ENCODE measurements at places on chromosomes 11 and 22.

DNA sequence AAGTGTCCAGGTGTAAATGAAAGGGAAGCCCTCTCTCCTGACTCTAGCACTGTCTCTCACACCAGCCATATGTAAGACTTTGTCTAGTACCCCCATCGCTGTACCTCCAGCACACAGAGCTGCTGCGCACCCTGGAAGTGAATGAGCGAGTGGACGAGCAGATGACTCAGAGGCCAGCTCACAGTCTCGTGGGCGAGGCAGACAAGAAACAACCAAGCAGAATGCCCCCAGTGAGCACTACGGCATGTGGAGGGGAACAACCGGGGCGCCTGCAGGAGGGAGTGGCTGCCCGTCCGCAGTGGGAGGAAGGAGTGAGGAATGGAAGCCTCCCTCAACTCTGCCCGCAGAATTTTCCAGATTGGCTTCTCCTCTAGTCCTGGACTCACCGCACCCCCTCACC, 46.4 kb downstream of the MCM5 start:
- DNase-seq, result no peak

DNA sequence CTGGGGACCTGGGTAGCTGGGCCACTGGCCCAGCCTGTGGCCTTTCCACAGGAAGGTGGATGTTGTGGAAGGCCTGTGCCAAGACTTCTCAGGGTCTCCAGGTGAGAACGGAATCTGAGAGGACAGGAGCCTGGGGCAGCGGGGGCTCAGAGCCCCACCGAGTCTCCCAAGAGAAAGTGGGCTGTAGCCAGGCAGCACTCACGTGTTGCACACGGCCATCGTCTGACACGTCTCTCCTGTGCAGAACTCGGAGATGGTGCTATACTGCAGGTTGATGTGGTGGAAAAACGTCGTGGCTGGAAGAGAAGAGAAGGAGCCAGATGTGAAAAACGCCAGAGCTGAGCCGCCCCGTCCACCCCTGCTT, 6.4 kb downstream of the MOB2 start:
- DNase-seq, result no peak

DNA sequence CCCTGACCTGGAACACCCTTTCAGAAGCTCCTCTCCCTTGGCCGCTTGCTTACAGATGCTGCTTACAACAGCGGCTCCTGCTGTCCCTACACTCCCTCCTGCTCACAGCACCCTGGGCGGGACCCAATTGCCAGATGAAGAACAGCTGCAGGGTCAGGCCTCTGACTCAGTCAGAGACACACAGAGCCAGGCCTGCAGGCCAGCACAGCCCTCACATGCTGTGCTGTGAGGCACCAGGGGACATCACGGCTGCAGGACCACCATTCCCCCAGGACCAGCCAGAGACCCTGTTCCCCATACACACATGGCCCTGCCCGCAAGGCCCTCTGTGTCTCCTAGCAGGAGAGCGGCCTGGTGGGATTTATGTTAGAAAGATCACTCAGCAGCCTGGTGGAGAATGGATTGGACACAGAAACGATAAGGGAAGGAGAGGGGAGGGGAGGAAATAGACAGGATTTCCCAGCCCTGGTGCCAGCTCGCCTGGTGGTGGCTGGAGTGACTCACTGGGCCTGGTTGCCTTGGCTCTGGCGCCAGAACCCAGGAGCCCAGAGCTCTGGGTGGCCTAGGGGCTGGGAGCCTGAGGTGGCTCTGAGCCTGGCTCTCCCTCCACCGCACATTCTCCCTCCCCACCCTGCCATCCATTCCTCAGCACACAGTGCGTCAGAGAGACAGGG, 6.7 kb downstream of the CAPN5 start:
- peak; percentile 46 for DNase-seq

DNA sequence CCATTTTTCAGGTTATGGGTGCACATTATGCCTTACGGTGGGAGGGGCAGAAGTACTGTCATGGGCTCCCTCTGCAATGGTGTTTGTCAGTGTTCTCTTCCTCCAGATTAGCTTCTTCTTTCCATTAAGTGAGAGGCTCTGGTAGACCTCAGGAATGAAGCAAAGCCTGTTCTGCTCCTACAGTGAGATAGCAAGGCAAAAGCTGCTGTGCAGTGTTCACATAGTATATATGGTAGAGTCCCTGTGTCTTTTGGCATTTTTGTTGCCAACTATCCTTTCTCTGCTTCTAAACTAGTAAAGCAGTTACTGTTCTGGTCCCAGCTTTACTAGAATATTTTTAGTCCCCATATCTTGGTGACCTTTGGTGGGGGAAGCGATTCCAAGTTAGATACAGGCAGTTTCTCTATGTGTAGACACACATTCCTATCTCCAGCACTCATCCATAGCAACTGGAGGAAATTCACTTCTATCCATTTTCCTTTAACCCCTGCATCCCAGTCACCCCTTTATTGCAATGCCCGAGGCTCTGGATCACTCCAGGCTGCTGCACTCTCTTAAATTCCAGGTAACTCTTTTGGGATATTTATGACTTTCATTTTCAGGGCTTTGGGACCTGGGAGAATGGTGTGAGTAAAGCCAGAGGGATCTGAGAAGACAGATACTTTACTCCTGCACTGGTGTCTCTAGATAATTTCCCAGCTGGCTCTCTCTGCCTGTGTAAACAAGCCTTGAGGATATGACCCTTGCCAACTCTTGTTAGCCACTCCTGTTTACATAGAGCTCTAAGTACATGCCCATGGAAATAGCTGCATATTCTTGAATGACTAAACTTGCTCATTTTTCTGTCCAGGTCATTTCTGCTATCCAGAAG, 3.9 kb upstream of the TRIM34 start:
- DNase-seq, result no peak

DNA sequence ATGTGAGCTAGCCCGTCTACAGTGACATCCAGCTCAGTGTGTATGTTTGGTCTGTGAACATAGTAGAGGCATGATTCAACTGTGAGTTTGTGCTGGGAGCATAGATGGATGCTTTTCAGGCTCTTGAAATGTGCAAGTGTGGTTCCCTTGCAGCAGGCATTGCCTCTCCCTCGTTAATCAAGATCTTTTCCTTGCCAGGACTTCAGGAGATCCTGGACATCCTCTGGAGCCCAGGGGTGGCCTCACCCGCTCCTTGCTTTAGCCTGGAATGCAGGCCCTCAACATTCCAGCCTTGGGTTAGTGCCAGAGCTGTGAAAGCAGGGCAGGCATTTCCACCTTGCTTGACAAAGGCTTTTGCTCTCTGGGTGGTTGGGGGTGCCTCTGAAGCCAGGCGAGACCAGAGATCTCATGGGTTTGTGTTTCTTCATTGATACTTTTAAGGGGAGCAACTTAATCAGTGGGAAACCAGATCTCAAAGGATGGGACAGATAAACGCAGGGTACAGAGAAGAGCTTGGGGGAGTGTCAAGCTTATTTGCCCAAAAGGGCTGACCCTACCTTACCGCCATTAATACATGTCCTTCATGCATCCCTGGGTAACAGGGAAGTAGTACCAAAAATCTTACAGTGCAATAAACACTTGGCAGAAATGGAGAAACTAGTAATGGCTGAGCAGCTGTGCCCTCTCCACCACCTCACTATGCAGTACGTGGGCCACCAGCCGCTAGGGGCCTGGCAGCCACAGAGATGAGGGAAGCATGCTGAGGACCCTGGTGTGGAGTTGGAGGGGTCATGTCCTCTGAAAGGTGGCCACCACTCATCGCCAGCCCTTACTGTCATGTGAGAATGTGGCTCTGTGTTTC, 72.1 kb downstream of the PTPRJ start:
- DNase-seq, result no peak

- DNase-seq, result no peak
Measured at GRCh38 chr11:85893395-85893794, 38.2 kb downstream of the CCDC83 start.

- no peak for DNase-seq
Measured at GRCh38 chr11:83871054-83871453, 584.9 kb upstream of the CCDC90B start.
